Activated T-helper 1 cell treated with anti-CD3 and anti-CD28 coated beads, Interleukin-12 subunit alpha, Interleukin-12 subunit beta, Interleukin-2, Interleukin-4 antibody, amounts not matched to agents 30 ng/mL and 10 ng/mL and 1 ng/mL, durations not matched to agents 14 hours and 24 hours and 36 hours (primary cell): ENCODE measurements at places on chromosomes 11 and 22.
A peak's percentile ranks its signal among the peaks of the same experiment; 100 is the strongest.

DNA sequence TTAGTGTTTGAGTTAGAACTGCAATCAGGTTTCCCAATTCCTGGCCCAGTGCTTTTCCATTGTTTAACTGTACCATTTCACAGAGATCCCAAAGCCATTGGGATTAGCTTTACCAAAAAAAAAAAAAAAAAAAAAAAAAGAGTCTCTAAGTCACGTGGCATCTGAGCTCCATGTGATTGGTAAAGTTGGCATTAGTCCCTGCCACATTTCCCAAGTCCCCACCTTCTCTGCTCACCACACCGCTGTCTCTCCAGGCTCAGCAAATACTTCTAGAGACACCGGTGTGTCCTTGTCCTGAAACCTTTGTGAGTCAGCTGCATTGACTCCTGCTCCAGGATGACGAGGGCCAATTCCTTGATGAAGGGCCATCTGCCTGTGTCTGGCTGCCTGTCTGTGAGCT, 305.3 kb downstream of the KIRREL3 start:
- H3K27ac ChIP-seq, result no peak overlapping the region
- peaks cover 1% of the 10 kb centered on the region for H3K27me3 ChIP-seq
- no peak overlapping the region for H3K4me3 ChIP-seq

GRCh38 chr22:49544286-49544685, 283.4 kb downstream of the BRD1 start:
- H3K27me3 ChIP-seq, result no peaks in the 10 kb centered on the region
- H3K4me3 ChIP-seq, result no peak overlapping the region
- H3K27ac ChIP-seq, result no peak overlapping the region
- no peak for DNase-seq
- no peaks in the 10 kb centered on the region for H3K36me3 ChIP-seq

DNA sequence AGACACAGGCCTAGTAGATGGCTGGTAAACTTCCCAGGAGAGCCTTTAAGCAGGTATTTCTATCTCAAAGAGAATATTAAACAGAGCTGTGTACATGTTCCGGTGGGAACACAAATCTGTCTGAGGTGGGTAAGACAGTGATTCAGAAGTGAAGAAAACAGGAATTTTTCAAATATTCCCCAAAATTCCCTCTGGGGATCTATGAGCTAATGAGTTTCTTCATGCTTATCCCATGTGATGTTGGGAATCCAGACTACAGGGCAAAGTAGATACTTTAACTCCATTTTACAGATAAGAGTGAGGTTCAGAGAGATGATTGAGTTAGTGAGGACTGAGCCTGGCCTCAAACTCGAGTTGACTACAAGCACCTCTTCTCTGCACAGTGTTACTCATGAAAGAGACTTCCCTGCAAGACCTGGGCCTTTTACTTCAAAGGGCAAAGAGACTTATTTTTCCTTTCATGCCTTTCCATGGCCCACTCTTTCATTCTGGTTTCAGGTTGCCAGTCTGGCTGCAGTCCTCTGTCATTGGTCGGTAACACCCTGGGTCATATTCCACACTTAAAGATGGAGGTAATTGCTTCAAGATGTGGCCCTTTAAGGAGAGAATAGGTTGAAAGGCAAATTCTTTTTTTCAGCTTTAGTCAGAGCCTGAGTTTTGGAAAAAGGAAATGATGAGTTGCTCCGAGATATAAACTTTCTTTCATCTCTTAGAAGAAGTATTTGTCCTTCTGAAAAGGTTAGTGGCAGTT, 70.1 kb downstream of the CYB5R2 start:
- no peak for DNase-seq
- no peaks in the 10 kb centered on the region for H3K4me1 ChIP-seq
- H3K27ac ChIP-seq, result no peak overlapping the region
- H3K4me3 ChIP-seq, result no peak overlapping the region
- no peaks in the 10 kb centered on the region for H3K27me3 ChIP-seq

GRCh38 chr22:23193196-23193827, 13.0 kb downstream of the BCR start:
- peaks cover 12% of the 10 kb centered on the region for H3K4me1 ChIP-seq
- H3K4me3 ChIP-seq, result no peak overlapping the region
- no peak overlapping the region for H3K27ac ChIP-seq
- peaks cover 7% of the 10 kb centered on the region for H3K36me3 ChIP-seq

DNA sequence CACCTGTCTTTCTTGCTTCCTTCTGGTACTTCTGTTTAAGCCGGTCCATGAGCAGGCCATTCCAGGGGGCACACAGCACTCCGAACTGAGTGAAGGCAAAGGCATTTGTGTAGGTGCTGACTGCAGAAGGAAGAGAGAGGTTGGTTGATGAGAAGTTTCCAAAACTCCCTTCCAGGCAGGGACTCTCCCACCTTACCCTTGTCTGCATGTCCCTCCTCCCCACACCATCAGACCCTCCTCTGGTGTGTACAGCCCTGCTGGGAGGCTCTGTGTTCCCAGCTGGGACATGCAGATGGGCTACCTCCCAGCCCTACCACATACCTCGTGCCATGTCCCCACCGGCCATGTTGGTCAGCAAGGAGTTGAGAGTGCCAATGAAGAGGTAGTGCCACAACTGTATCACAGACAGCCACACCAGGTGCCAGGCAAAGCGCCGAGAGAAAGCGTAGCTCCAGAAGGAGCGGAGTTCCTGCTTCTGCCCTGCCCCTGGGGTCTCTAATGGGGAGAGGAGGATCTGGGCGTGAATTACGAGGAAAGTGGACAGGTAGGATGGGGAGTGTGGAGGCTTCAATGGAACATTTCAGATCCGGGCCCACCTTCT, 12.2 kb downstream of the SLC43A3 start:
- no peak for DNase-seq
- H3K36me3 ChIP-seq, result peaks cover 60% of the 10 kb centered on the region
- no peak overlapping the region for H3K27ac ChIP-seq
- H3K4me3 ChIP-seq, result peak overlapping the region; percentile 47
- no peaks in the 10 kb centered on the region for H3K27me3 ChIP-seq
- peaks cover 18% of the 10 kb centered on the region for H3K4me1 ChIP-seq

DNA sequence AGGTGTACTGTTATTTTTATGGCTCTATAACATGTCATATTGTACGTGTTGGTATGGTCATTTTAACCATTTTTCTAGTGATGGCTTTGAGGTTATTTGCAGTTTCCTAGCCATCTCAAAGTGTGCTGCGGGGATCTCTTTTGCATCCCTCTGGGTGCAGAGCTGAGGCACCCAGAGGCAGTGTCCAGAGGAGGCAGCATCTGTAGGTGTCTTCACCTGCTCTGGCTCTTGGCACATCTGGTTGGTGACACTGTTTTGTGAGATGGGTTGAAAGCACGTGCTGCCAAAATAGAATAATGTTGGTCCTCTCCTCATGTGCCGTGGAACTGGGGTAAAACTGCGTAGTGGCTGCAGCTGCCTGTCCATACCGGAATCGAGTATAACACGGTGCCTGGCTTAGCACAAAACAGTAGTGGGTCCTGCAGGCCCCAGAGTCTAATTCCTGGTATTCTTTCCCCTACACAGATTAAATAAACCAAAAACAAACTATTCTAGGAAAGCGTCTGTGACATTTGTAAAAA, 12.9 kb downstream of the NEAT1 start:
- no peaks in the 10 kb centered on the region for H3K27me3 ChIP-seq
- no peak for DNase-seq
- H3K27ac ChIP-seq, result peak overlapping the region; percentile 73
- H3K4me3 ChIP-seq, result no peak overlapping the region
